ENCODE measurements at places on chromosomes 1 and 21.

GRCh38 chr1:224358237-224358636 lies 1.6 kb downstream of the CNIH4 start:
- DNase-seq, result no peak

GRCh38 chr1:186187601-186188000 lies 187.5 kb downstream of the TPR start:
- DNase-seq, result no peak

DNA sequence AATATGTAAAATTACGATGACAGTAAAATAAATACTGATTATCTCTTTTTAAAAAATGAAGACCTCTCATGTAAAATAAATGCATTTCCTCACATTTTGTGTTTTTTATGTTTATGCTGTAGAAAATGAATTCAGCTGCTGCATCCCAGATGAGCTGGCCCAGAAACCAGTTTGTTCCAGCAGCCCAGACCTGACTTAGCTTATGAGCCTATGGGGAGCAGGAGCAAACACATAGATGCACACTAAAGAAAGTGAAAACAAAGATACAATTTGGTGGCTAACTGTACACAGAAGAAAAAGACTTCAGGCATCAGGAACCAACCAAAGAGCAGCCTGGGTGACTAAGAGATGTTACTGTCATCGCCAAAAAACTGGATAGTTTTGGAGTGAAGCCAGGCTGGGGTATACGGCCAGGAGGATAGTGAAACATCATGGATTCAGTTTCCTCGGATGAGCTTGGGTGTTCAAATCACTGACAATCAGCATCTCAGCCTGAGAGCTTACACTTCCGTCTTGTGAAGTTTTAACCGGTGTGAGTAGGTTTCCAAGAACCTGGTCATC lies 113.9 kb upstream of the BACE2 start:
- no peak for DNase-seq

DNA sequence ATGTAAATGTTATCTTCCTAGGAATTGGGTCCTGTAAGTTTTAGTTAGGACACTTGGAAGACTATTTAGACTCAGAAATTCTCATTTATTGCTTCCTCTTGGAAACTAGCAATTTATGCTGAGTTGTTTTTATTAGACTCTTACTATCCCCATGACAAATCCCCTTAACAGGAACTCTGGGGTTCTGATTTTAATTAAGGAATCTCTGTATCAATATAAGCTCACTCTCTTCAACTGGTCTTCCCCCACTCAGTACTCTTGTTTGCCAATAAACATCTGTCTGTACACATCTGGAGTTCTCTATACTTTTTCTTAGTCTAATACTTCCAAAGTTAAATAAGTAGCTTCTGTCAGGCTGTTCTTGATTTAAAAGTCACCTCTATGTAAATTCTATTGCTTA lies 64.1 kb upstream of the TBX15 start:
- no peak for DNase-seq

GRCh38 chr1:25217598-25218232 lies 14.6 kb downstream of the SYF2 start:
- no peak for DNase-seq

GRCh38 chr21:31098576-31099005 lies 60.3 kb upstream of the KRTAP19-8 start:
- DNase-seq, result peak; percentile 69

- no peak for DNase-seq
Measured at GRCh38 chr1:89200663-89201062, 1.9 kb upstream of the GBP4 start.

GRCh38 chr1:112625696-112626095 lies 6.1 kb downstream of the CAPZA1 start:
- DNase-seq, result no peak

GRCh38 chr1:242468784-242469183 lies 55.7 kb downstream of the PLD5 start:
- no peak for DNase-seq

DNA sequence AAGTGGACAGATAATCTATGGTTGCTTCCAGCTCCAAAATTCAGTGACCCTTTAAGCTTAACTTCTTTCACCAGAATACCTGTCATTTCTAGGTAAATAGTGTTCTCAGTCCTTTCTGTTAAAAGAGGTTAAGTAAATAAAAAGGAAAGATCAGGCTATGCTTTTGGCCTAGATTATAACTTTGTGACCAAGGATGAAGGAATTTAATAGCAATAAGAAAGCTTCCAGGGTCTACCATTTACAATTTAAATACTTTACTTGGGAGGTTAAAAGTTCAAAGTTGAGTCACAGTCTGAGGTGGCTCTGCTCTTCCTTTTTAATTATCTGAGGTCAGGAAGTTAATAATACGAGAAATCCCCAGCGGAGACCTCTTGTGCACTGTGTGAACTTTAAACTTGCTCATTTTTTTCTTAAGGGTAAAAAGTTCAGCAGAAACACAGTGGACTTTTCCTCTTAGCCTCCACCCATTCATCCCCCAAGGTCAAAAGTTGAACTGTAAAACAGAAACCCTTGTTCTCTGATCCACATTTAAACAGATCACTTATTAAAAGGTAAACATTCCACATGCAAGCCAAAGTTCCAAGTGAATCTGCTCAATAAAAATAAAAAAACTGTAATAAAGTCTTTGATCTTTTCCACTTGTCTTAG lies 187.1 kb downstream of the NRIP1 start:
- no peak for DNase-seq

DNA sequence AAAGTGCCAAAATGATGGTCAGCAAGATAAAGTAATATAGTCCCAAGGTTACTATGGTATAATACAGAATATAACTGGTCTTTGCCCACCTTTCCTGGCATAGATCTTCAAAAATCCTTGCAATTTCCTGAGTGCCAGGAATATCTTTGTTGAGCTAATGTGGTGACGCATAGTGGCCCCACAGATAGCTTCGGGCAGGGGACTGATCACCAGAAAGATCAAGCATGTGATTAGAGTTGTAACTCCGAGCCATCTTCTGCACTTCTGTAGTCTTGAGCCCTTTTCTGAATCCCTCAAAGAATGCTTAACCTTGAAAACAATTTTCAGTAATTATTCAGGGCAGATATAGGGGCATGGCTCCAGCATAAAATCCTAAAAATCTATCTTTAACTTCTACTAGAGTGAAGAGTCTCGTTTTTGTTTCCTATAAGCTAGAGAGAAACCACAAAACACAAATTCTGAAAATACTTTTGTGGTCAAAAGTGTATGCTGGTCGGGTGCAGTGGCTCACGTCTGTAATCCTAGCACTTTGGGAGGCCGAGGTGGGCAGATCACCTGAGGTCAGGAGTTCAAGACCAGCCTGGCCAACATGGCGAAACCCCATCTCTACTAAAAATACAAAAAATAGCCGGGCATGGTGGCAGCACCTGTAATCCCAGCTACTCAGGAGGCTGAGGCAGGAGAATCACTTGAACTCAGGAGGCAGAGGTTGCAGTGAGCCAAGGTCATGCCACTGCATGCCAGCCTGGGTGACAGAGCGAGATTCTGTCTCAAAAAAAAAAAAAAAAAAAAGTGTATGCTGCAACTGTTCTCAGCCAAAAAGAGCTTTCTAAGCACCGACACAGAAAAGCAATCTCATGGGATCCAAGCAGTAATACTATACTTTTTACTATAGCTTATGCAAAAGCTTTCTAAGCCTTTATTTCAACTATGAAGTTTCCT lies 62.8 kb downstream of the NVL start:
- no peak for DNase-seq

DNA sequence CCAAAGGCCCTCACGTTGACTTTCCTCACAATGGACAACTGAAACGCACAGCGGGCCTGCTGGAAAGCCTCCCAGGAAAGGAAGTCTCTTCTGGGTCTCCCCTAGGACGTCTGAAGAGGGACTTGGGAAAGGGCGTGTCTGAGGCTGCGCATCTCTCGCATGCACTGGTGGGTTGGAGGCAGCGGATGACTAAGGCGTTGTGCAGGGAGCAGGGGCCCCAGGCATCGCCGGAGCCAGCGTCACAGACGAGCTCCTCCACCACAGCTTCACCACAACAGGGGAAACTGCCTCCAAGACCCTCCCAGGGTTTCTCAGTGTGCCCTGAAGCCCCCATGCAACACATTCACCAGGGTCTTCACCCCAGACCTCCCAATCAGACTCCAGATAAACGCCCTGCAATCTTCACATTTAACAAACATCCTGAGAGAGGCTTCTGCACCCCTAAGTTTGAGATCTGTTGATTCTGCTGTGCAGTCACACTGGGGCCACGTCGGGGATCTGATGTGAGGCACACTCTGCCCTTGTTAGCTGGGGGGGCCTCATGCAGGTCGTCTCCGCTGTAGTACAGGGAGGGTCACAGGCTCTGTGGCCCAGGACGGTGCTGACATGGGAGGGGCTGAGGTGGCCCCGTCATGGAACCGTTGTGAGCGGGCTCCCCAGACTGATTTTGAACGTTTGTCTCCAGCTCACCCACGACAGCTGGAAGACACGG lies 7.0 kb upstream of the TFF1 start:
- DNase-seq, result peak; percentile 5

- DNase-seq, result no peak
Measured at GRCh38 chr1:240562111-240562590, 49.8 kb downstream of the GREM2 start.

DNA sequence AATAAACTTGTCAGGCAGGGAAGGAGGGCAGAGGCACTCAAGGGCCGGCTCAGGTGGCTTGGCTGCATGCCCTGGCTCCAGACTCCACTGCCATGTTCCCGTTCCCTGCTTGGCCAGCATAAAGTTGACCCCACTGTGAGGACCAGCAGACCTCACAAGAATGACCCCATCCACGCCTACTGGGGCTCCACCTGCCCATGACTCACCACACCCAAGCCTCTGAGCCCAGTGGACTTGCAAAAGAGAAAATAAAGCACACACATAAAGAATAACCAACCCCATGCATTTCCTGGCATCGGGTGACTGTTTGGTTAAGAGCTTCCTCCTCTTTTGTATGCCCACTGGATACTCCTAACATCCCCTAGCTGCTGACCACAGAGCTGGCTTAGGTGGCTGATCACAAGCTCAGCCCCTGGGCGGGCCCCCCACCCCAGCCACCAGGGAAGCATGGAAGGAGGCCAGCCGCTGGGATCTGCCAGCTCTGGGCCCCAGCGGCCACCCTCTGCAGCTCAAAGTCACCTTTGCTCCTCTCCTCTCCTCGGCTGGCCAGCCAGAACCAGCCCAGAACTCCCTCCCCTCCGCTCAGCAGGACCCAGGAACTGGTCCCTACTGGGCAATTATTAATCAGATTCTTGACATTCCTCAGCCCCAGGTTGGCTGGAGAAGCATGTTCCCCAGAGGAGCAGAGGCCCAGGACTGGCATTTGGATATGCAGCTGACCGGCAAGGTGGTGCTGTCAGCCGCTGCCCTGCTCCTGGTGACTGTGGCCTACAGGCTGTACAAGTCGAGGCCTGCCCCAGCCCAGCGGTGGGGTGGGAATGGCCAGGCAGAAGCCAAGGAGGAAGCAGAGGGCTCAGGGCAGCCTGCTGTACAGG lies at the start of gene KLHDC7A:
Gene KLHDC7A (plus strand): TSS at position 616 of the 875 bp plus-strand sequence. CDS start 52 bp downstream, at position 668.
- DNase-seq, result no peak

DNA sequence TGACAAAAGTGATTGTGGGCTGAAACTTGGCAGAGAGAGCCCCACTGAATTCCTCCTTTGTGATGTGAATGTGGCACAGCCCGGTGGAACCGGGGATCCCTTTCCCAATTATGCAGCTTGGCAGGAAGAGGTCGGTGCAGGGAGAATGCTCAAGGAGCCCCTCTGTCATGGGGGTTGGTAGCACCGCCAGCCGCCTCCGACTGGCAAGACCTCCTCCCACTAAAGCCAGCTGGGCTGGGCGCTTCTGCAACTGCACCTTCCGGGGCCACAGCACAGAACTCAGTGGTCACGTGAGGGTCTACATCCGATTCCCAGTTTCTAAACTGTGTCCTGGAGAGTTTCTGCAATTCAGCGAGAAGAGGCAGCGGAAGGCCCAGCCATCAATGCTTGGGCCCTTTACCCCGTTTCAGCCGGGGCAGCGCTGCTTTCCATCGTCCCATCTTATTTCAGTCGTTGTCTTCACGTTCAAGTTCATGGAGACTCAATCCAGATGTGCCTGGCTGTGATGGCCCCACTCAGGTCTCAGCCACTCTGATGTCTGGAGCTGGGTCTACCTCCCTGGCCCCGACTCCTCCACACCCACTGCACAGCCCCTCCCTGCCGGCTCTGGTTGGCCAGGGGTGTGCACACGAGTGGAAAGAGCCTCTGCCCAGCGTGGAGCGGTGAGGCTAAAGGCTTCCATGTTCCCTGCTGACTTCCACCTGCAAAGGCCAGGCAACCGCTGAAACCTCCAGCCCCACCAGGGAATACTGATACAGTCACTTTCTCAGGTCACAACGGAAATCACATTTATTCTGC lies 39.8 kb upstream of the FHAD1 start:
- no peak for DNase-seq

All from stimulated activated CD4-positive, alpha-beta T cell treated with anti-CD3 and anti-CD28 coated beads, Interleukin-1b, Interleukin-23, amount 100 ng/mL, for 4 hours (primary cell).